ENCODE measurements at places on chromosomes 7 and 10.

DNA sequence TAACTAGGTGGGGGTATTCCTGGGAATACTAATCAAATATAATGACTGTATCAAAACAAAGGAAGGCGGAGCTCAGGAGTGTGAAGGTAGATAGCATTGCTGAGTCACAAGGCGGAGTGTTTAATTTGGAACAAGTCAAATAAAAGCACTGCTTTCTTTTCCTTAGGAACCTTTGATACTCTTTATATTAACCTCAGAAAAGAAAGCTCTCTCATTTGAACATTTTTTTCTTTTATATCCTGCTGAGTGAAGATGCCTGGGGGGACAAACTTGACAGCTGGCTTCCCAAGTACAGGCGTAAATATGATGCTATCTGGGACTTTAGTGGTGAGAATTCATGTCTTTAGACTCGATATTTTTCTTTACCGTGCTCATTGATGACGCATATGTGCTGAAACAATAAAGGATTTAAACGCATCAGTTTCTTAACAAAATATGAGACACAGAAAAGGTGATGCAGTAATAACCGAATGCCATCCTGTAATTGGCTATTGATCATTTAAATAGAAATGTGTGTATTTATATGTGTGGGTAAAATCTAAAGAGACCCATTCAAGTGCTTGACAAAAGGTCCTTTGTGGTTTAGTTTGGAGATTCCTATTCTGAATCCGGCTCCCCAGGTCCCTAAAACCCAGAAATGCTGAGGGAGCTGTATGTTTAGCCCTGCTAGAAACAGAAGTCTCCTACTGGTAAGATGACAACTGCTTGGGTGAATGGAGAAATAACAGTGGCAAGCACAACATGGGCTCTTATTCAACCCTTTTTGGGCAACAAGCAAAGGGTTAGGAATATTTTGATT, 102.7 kb downstream of the PRTFDC1 start:
- no peak for DNase-seq

DNA sequence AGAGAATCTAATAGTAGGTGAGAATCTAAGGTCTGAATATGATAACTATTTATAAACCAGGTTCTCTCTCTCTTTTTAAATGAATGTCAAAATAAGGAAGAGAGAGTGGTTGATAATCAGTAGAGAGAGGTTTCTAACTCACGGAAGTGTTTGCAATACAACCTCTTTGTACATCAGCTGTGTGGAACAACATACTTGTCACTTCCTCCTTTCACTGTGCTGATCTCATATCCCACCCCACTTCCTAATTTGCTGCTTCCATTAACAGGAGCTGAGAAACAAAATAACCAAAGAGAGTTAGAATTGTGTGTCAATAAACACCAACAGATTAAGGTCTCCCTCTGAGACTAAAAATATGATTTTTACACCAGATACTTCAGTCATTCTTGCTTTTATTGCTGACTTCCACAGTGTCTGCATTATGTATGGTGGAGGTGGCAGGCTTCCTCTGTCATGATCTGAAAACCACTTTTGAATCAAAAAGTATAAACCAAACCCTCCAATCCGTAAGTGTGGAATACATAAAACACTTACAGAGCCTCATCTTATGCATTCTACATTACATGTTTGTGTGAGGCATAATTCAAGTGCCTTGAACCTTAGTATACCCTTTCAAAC, 25.0 kb downstream of the CACUL1 start:
- no peak for DNase-seq

- no peak for DNase-seq
Measured at GRCh38 chr10:3584926-3585784, 199.9 kb downstream of the KLF6 start.

DNA sequence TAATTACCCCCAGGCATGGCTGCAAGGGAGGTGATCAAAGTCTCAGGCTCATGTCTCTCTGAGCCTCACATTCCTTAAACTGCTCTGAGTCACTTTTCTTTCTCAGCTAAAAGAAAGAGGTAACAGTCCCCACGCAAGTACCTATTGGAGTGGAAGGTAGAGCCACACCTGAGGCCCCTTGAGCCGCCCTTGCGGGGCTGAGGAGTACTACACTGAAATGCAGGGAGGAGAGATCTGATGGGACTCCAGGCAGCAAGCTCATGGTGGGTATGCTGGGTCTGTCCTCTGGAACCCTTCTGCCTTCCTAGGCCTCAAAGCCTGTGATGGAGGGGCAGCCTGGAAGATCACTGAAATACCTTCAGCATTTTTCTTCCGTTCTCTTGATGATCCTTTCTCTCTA, 960.0 kb downstream of the DNAJB9 start:
- DNase-seq, result no peak

- no peak for DNase-seq
Measured at GRCh38 chr7:90897961-90898469, 301.9 kb downstream of the CDK14 start.

DNA sequence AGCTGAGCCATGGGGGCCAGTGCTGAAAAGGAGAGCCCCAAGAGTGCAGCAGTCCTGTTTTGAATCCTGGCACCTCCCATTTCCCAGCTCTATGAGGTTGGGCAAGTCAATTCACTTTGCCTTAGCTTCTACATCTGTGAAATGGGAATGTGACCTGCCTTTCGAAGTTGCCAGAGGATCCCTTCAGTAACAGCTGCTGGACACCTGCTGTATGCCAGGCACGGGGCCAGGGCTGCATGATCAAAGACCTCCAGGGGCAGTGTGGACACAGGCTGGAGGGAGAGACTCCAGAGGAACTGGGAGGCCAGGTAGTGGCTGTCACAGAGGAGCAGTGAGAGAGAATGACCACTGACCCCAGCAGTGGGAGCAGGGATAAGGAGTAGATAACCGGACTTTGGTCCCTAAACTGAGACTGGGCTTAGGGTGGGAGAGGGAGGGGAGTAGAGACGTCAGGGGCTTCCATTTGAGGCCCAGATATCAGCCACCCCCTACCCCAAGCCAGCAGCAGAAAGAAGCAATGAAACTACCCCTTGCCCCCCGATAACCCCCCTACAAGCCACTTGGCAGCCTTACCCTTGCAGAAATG, 45.2 kb downstream of the SRRM3 start:
- no peak for DNase-seq

DNA sequence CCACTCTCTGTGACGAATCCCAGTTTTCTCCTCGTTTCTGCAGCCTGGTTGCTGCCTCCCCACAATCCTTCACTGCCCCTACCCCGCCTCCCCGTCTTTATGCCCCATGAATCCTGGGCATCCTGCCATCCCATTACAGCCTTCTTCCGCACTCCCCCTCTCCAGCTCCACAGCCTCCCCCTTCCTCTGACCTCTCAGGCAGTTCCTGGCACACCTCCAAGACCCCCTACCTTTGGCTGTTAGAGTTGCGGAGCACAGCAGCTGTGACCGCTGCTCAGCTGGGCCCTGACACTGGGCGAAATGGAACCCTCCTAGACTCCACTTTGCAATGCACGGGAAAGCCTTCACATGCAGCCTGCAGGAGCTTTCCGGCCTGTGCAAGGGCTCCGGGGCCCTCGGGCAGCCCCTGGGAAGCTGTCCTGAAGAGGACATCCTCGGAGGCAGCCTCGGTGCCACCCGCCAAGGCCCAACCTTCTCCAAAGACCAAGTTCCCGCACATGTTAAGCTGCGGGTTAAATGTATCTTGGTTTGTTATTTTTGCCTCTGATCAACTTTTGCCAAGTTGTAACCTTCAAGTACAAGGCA, 400.7 kb upstream of the MKI67 start:
- no peak for DNase-seq

- no peak for DNase-seq
Measured at GRCh38 chr7:34365011-34365410, 293.0 kb upstream of the NPSR1 start.

- no peak for DNase-seq
Measured at GRCh38 chr7:144122876-144123275, at the start of gene OR2A14. TSS of gene OR2A14 (plus strand) at chr7:144123176. CDS start at chr7:144129113, 5,937 bp downstream.

DNA sequence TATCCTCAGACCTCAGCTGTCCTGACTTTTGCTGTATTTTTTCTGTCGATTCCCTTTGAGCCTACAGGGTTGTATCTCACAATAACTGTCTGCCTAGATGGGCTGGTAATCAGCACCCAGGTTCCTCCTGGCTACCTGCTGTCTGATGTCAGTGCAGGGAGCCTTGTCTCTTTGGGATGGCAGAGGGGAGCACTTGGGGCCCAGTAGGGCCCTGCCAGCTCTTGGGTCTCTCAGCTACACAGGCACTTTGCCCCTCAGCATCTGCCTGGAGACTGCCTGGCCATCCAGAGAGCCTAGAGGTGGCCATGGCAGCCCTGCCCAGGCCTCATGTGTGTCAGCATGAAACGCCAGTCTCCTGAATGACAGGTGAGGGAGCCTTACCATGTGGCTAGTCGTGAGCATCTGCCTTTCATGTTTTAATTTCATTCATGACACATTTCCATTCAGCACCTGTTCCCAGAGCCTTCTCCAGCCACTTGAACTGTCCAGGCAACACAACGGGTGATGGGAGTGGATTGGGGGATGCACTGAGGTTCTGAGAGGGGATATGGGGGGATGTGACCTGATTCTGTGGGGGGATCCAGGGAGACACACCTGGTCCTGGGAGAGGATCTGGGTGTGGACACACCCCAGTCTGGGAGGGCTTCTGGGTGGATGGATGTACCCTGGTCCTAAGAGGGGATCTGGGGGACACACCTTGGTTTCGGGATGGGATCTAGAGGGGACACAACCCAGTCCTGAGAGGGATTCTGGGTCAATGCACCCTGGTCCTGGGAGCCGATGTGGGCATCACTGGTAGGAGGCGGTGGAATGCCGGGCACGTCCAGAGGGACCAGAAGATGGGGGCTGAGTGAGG, 21.9 kb downstream of the ADCY1 start:
- no peak for DNase-seq

DNA sequence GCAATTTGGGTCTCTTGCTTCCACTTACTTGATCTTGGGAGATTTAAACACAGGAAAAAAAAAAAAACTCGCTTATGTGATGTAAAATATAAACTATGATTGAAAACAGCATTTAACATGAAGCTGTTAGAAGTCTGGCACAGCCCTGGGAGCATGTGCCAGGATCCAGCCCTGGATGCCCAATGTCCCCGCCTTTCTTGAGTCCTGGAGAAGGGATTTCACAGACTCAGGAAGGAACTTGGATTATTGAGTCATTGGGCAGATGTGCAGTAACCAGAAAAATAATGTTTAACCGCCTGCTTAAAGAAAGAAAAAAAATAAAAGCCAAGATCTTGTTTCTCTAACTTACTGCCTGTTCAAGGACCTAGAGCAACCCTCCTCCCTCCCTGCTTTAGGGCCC, 3.7 kb upstream of the JCAD start:
- DNase-seq, result no peak

DNA sequence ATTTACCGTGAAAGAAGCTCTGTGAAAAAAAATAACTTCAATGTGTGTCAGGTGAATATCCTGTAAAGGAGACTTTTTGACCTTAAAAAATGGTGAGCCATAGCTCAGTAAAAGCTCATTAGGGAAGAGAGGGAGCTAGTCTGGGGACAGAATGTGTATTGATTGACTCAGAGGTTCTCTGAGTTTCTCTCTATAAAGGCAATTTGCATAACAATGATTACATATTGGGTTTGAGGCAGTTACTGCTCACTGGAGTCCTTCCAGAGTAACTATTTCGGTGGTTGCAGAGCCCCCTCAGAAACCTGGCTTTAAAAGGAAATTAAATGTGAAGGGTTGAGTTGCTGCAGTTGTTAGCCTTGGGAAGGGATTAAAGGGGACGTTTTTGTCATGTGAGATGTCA, 181.6 kb downstream of the GALNT17 start:
- DNase-seq, result no peak

DNA sequence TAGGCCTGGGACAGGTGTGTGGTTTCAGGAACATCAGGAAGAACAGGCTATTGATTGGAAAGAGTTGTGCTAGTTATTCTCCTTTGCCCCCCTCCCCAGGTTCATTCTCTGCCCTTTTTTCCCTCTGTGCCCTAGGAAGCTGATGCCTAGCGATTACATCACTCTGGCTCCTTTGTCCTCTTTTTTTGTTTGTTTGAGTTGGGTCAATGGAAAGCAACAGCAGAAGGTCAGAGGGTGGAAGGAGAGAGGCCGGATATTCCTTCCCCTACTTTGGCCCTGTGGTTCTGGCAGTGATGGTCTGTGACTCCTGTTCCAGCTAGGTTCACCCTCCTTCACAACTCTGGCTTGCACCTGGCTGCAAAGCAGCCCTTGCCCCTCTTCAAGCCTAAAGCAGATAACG, 18.9 kb downstream of the LOXL4 start:
- no peak for DNase-seq

DNA sequence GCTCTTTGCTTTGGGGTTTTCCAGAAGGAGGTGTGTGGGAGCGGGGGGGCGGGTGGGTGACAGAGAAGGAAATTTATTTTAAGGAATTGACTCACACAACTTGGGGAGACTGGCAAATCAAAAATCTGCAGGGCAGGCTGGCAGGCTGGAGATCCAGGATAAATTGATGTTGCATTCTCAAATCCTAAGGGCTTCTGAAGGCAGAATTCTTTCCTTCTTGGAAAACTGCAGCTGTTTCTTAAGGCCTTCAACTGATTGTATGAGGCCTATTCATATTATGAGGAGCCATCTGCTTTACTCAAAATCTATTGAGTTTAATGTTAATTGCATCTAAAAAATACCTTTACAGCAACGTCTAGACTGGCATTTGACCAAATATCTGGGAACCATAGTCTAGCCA, 1528.8 kb upstream of the LRRTM3 start:
- DNase-seq, result no peak

- DNase-seq, result no peak
Measured at GRCh38 chr10:18738835-18739234, 79.6 kb downstream of the ARL5B start.

GRCh38 chr7:23100697-23101096, 4.9 kb upstream of the KLHL7 start:
- DNase-seq, result no peak

GRCh38 chr10:126599949-126600682, 70.4 kb downstream of the C10orf90 start:
- no peak for DNase-seq

GRCh38 chr10:28254290-28254985, 48.4 kb downstream of the MPP7 start:
- no peak for DNase-seq

GRCh38 chr10:35398355-35398754, 62.0 kb downstream of the CCNY start:
- no peak for DNase-seq

DNA sequence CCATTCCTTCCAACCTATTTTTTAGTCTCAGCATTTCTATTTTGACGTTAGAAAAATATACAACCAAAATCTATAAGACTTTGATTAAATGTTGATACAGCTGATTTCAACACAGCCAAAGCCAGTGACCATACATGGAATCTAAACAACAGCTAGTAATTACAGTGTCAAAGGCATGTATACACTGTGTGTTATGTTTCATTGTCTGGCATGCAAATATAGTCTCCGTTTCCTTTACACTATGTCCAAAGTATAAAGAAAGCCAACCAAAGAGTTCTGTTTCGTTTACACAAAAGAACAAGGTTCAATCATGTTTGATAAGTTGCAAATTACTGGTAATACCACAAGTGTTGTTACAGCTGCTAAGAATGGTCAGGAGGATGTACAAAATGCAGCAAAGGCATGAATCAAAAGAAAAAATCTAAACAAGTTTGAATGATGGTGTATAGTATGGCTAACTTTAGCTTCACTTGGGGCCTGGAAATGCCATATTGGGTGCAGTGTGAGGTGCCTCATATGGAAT, 268.3 kb upstream of the FERD3L start:
- DNase-seq, result no peak
